CD4-positive, alpha-beta T cell treated with Interleukin-4 for 1 hour (primary cell): ENCODE measurements at places on chromosomes 11 and 22.

- peak; percentile 71 for DNase-seq
Observed at GRCh38 chr22:22156716-22157347, 87.8 kb upstream of the VPREB1 start.

DNA sequence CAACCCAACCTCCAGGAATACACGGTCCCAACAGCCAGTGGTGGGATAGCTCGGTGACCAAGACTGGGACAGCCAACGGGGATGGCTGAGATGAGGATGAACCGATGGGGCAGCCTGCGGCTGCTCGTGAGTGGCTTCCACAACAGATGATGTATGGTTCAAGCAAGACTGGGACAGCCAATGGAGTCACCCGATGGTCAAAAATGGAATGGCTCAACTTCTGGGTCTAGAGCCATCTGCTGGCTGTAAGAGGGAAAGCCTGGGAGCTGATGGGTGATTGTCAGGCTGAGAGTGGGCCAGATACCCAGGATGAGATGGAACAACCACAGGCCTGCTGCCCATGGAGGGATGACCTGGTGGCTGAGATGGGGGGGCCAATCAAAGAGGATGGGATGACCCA, 35.5 kb downstream of the SYT7 start:
- no peak for DNase-seq

GRCh38 chr22:36027935-36028645, 534 bp downstream of the RBFOX2 start:
- no peak for DNase-seq

DNA sequence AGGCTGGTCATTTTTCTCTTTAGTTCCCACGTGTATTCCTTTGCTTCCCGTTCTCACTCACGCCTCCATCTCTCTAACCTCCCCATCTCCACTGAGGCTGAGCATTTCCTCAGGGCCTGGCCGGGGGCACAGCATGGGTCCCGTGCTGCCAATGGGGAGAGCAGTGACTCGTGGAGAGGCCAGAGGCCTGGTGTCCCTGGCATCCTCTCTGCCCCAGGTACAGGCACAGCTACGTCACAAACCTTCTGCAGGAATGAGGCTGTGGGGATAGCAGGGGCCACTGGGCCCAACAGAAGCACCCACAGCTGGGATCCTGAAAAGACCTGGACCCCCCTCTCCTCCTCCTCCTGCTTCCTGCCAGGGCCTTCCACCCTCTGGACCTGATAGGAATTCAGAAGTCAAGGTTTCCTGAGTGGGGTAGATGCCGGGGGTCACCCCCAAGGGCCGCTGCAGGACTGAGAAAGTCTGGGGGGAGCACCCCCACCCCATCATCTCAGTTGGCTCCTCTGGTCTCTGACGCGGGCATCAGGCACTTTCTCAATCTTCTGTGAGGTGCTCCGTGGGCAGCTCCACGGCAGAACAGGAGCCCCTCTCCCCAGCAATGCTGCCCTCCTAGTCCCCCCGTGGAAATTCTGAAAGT, 11.8 kb downstream of the PNPLA5 start:
- DNase-seq, result no peak

GRCh38 chr11:36340897-36341296, 44.8 kb downstream of the PRR5L start:
- no peak for DNase-seq

GRCh38 chr11:62241095-62241494, 944 bp upstream of the SCGB1D2 start:
- DNase-seq, result no peak

- DNase-seq, result no peak
Observed at GRCh38 chr11:66052664-66052982, 459 bp downstream of the SF3B2 start.

GRCh38 chr22:31179345-31179744, 19.4 kb downstream of the RNF185 start:
- DNase-seq, result no peak

DNA sequence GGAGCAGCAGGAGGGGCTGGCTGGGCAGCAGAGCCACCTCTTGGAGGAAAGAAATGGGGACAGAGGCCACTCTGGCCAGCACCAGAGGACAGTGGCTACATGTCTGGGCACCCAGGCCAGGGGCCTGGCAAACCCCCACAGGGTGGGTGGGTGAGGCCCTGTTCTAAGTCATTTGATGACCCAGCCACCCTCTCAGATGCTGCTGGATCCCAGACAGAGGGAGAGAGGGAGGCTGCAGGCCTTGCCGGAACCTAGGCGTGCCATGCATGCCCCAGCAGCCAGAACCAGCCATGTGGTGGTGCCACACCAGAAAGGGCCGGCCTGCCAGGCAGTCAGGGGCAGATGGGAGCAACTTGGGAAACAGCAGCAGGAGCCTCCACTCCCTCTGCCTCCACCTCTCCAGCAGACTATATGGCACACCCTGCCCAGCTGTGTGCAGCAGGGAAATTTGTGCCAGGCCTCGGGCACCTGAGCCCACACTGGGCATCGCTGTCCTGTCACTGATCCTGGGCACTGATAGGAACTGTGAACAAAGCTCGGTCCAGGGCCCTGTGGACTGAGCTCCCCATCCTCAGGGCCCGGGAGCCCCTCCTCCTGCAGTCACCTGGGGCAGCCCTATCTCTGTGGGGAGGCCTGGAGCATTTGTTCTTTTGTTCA, 45.2 kb downstream of the RTN4R start:
- no peak for DNase-seq

DNA sequence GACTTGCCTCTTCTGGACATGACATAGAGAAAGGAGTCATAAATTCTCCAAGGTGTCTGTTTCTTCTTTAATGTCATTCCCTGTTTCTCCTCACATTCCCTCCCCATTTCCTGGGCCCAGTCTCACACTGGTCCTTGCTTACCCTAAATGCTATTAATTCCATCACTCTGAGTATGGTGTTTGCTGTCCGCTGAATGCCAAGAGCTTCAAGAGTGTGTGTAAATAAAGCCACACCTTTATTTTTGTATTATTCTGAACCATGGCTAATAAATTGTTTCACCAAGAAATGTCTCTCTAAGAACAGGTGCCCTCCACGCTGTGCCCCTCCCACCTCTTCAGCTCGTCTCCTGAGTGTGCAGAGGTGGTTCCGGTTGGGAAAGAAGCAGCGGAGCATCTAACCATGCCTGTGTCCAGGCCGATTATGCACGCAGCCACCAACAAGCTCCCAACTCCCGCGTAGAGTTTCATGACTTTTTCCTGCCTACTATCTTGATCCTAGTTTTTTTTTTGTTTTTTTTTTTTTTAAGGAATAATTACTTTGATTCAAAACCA, 8.6 kb downstream of the TMEM121B start:
- no peak for DNase-seq

GRCh38 chr11:11982975-11983374, 25.5 kb downstream of the DKK3 start:
- DNase-seq, result no peak
